ENCODE measurements at places on chromosomes 7 and 10.

GRCh38 chr7:155693826-155694225 is 49.4 kb downstream of the RBM33 start:
- DNase-seq = no peak

- DNase-seq = no peak
Measured at GRCh38 chr10:22927661-22928403, at the start of gene ARMC3. Gene ARMC3, plus strand, starts transcription at chr10:22928053. Its CDS starts 3,944 bp downstream, at chr10:22931997.

- DNase-seq = no peak
Measured at GRCh38 chr10:130065251-130065650, 45.4 kb downstream of the C10orf143 start.

GRCh38 chr7:22255342-22255741 is 101.6 kb downstream of the RAPGEF5 start:
- DNase-seq = no peak

GRCh38 chr10:30294476-30295240 is 54.4 kb downstream of the MTPAP start:
- peak; percentile 28 for DNase-seq

- no peak for DNase-seq
Measured at GRCh38 chr10:126235979-126236851, 152.1 kb downstream of the ADAM12 start.

GRCh38 chr7:133027397-133027796 is 54.5 kb downstream of the CHCHD3 start:
- DNase-seq = no peak

- DNase-seq = no peak
Measured at GRCh38 chr7:149662591-149663095, 110.7 kb downstream of the ZNF467 start.

GRCh38 chr10:132918617-132919373 is 23.6 kb downstream of the CFAP46 start:
- no peak for DNase-seq

DNA sequence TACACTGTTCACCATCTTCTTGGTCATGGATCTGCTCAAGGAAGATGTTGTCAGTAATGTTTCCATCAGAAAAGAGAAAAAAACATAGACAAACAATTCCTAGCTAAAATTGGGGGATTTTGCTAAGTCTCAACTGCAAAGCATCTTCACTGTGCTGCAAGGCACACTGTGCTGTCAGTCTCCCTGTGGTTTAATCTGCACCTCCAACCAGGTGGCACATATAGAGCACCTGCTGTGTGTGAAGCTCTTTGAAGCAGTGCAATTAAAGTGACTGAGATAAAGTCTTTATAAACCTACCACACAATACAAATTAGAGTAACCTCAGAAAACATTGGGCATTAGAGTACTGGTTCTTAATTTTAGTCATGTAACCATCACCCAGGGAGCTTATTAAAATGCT is 6.3 kb downstream of the NRAP start:
- DNase-seq = no peak

DNA sequence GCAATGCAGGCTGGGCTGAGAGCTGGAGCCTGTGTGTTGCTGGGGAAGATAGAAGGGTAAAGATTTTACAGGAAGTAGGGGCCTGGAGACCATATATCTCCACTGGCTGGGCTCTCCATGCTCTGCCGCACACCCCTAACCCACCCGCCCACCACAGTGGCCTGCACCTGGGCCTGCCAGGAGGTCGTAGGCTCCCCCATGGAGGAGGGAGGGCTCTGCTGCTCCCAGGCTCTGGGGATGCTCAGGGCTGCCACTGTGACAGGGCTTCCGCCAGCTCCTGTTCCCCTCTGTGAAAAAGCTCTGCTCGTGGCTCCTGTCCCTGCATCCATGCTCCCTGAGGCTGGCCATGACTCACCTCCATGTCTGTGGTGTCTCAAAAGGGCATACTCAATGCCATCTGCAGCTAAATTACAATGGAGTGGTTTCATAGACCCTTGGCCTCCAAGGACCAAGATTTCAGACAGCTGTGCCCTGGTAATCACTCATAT is 106.0 kb downstream of the CXCL12 start:
- no peak for DNase-seq

- DNase-seq = no peak
Measured at GRCh38 chr7:38311329-38311937, 38.0 kb upstream of the TARP start.

- peak; percentile 11 for DNase-seq
Measured at GRCh38 chr7:2063563-2064260, 169.0 kb downstream of the MAD1L1 start.

GRCh38 chr7:2934211-2934731 is 90.2 kb upstream of the GNA12 start:
- DNase-seq = no peak

DNA sequence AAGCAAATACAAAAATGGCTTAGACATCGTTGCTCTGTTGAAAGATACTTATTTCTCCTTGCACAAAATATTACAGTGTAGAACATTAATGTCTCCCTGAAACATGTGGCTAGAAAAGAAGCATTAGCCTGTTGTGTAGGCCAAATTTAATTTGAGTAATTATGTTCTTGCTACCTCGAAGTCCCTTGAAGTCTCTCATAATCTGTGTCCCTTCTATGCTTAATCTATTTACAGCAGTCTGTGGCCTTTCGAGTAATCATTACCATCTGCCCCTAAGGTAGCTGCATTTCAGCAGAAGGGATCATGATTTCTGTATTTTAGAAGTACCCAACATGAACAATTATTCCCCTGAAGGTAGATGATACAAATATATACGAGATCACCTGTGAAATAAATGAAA is 615.2 kb downstream of the GRM8 start:
- DNase-seq = no peak

GRCh38 chr7:12923971-12924370 is 236.5 kb downstream of the ARL4A start:
- no peak for DNase-seq

- DNase-seq = no peak
Measured at GRCh38 chr7:102914585-102914984, 1.8 kb downstream of the LRRC17 start.

DNA sequence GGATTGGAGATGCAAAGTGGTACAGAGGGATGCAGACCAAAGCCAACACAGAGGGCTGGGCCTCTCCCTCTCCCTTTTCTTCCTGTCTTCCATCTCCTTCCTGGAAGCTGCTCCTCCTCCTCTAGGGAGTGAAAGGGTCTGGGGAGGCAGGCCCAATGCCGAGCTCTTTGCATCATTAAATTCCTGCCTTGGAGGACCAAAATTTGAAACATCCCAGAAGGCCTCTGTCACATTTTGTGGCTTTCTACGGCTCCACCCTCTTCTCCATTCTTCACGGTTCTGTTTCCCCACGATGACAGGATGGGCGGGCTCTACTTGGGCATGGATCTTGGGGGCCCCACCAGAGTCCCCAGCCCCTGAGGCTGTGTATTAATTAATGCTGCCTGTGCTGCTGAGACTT is 76.4 kb downstream of the NEURL1 start:
- DNase-seq = no peak

DNA sequence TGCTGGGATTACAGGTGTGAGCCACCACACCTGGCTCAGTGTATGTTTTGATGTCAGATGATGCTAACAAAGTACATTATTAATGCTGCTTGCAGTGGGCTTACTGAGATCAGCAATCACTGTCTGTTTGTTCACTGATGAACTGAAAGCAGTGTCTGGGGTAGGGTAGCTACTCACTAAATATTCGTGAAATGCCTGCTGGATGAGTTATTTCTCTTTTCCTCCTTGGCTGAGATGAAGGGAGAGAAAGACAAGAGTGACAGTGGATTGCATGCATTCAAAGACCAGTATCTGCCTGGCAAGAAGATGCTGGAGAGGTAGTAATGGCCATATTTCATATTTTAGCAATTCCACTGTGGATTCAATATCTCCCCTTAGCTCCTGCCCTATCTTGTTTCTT is 32.3 kb downstream of the FAM107B start:
- DNase-seq = no peak

DNA sequence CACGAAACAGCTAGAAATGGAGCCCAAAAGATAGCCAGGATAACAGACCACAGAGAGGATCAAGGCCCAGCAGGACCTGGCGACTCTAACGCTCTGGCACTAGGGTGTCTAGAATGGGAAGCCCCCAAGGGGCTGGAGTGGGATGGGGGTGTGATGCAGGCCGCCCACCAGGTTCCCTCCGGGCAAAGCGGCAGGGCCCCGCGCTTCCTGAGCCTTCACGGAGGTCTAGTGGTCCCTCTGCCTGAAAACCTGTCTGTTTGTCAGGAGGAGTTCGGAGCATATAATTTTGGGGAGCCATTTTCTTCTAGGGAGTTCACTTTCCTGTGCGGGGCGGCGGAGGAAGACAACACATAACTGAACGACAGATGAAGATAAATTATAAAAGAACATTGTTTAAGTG is 48.2 kb upstream of the FXYD4 start:
- DNase-seq = no peak

Data from NCI-H1436 (cell line).